ENCODE measurements at places on chromosomes 1 and 21.

- DNase-seq = peak; percentile 29
Observed at GRCh38 chr1:116997066-116997465, 4.5 kb upstream of the CD101 start.

DNA sequence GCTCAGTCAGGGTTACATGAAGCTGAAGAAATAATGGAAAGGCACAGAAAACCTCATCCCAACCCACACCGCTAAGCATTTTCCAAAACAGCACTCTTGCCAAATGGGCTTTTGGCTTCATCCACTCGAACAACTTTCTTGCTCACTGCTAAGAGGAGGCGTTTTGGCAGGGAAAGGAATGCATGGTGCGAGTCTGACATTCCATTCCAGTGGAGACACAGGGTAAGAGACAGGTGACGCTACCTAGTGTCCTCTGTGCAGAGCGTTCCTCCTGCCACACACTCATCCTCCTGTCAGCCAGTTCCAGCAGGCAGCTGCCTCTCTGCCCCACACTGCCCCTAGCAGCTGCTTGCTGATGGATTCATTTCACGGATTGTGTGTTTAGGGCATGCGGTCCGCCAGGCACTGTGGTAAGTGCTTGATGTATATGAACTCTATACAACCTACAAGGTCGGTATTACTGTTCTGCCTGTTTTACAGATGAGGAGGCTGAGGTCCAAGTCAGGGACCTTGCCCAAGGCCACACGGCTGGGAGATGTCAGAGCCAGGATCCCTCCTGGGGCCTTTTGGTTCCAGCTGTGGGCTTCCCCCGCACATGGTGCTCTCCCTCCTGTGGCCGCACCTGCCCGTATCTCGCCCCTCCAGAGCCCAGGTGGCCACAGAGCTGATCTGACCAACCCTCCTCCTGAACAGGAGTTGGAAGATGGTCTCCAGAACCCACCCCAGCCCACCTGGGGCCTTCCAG lies 25.7 kb upstream of the BACE2 start:
- DNase-seq = peak; percentile 57

GRCh38 chr1:107548276-107548675 lies 407.4 kb downstream of the NTNG1 start:
- no peak for DNase-seq

GRCh38 chr1:31354283-31354682 lies 18.6 kb downstream of the FABP3 start:
- DNase-seq = no peak

- no peak for DNase-seq
Observed at GRCh38 chr1:16053781-16054502, 10.4 kb downstream of the CLCNKB start.

GRCh38 chr21:39386899-39387298 lies 38.0 kb upstream of the HMGN1 start:
- no peak for DNase-seq

DNA sequence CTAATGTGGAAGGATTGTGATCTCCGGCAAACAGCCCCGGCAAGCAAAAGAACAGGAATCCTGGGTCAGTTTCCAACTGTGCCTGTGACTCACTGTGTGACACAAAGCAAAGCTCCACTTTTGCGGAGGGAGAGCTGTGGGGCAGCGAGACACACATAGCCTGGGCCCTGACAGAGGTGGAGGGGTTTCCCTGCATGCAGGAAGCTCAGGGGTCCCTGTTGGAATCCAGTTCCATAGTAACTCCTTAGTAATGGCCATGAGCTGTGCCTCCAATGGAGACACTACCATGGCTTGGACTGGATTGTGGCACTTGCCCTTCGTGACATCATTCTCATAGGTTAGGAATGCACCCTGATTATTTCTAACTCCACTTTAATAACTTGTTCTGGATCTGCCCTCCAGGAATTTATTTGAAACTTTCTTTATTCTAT lies 47.0 kb upstream of the ATF3 start:
- no peak for DNase-seq

DNA sequence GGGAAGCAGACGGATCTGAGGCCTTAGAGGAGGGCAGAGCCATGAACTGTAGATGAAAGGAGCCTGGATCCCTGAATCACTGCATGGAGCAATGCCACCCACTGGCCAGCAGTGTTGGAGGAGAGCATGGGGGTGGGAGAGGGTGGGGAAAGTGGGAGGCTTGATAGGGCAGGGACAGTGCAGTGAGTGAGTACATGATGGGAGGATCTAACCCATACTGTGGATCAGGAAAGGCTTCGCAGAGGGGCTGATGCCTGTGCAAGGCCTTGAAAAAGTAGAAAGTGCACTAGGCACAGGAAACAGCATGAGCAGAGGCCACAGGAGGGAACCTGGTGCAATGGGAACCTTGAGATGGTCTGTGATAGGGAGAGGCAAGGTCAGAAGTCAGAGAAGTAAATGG lies 391.9 kb downstream of the PTPRU start:
- no peak for DNase-seq

DNA sequence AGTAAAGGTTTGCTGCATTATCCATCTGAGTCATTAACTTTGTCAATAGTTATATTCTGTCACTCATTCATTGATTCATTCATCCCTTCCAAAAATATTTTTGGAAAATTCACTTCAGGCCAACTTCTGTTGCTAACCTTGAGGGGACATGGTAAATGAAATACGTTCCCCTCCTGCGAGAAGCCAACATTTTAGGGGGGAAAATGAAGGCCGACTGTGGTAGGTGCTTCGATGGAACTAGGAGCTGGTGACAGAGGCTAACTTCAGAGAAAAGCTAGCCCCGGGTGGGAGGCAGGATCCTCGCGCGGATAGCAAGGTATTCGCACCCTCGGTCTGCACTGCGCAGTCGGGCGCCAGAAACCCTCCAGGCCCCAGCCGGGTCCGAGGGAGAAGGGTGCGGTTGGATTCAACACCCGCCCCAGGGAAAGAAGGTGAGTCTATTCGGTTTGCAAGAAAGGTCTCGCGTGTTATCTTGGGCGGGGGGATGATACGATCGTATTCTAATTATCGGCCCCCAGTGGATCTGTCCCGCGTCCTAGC lies 646 bp upstream of the RRP15 start:
- DNase-seq = no peak

DNA sequence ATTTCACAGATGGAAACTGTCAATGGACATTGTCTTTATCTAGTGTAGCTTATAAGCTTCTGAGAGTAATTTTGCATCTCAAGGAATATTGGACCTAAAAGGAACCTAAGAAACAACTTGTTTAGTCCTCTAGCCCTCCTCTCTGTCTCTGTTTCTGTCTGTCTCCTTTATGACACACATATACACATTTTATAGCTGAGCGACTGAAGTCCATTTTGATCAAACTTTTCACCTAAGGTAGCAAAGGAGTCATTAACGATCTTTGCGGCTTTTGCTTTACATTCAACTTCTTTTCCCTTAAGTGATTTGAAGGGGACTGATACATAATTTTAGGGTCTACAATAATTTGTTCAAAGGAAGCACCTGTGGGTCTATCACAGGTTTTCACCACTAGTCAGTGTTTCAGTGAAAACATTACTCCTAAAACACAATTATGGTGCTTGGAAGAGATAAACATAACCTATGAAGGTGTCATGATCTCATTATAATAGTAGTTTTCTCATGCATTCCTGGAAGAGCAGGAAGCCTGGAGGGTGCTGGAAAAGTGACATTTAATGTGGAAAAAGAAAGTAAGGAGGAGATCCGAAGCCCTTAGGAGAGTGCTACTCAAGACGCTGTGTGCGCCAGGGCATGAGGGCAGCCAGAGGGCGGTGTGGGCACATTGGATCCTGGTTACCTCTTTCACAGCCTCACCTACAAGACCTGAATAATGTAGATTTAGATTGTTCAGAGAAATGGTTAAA lies 248.6 kb downstream of the DNM3 start:
- DNase-seq = no peak

DNA sequence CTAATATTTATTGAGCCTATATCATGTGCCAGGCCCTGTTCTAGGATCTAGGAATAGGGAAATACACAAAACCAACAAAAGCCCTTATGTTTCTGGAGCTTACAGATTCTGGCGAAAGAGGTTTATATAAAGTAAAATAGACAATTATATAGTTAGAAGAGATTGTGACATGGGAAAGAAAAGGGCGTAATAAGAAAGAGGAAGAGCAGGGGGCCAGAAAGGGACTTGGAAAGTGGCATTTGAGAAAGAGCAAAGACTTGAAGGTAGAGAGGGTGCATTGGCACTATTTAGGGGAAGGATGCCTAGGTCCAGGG lies 322.5 kb upstream of the FAM78B start:
- DNase-seq = no peak

DNA sequence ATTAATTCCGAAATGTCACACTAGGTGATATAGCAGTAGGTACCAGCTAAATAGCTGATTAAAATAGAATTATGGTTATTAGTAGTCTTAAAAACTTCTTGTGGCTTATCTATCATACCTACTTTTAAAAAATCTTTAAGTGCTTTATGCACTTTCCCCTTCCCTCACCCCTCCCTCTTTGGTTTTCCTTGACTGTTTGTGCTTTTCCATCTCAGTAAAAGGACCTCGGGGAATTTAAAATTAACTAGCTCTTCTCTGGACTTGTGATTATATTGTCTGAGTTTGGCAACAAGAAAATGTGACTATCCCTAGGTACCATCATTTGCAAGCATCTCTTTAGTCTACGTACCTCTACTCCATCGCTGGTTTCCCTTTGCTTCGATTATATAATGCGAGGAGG lies 11.2 kb downstream of the COX20 start:
- no peak for DNase-seq
